ENCODE measurements at places on chromosomes 11 and 22.

GRCh38 chr22:37806409-37807333, 1.1 kb upstream of the GCAT start:
- no peak for DNase-seq

DNA sequence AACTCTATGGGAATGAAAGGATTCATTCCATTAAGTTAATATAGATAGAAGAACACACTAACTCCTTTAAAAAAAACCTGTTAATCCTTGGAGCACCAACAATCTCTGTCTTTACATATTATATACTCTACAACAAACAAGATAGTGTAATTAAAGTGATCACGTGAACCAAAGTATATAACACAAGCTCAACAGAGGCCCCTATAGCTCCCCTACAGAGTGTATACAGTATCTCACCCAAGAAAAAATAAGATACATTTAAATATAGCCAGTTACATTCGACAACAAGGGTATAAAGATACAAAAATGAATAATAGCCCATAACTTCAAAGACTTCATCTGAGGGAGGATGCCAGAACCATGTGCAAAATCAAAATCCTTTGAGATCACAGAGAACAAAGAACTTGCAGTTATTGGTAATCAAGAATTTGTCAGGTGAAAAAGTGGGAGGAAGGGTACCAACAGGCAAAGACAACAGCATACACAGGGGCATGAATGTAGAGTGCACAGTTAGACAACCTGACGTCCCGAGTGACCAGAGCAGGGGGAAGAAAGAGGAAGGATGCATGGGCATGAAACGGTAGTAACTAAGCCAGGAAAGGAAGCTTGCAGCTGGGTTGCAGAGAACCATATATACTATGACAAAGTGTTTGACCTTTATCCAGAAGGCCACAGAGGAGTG, 4.7 kb downstream of the FCHSD2 start:
- no peak for DNase-seq

- DNase-seq: no peak
Observed at GRCh38 chr11:38517991-38518390, 1920.0 kb upstream of the RAG2 start.

GRCh38 chr11:124167826-124168231, 15.3 kb upstream of the OR10D3 start:
- DNase-seq: no peak

- no peak for DNase-seq
Observed at GRCh38 chr22:44160421-44160820, 20.3 kb upstream of the PARVG start.

- DNase-seq: no peak
Observed at GRCh38 chr11:112509300-112509699, 248.6 kb upstream of the PLET1 start.

DNA sequence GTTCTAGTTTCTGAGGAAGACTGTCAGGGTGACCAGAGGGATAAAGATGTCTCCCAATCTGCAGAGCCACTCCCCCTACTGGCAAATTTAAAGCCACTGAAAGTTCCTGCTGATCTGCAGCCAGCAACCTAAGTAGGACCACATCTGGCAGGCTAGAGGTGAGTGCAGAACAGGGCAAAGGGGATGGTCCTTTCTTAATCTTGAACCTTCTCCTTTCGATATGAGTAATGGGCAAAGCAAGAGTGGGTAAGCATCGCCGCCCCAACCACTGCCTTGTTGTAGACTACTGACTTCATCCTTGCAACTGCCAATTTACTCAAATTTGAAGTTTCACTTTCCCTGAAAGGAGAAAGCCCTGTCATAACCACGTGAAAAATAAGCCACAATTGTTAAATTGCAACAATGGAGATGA, 30.7 kb downstream of the SCUBE2 start:
- DNase-seq: no peak

DNA sequence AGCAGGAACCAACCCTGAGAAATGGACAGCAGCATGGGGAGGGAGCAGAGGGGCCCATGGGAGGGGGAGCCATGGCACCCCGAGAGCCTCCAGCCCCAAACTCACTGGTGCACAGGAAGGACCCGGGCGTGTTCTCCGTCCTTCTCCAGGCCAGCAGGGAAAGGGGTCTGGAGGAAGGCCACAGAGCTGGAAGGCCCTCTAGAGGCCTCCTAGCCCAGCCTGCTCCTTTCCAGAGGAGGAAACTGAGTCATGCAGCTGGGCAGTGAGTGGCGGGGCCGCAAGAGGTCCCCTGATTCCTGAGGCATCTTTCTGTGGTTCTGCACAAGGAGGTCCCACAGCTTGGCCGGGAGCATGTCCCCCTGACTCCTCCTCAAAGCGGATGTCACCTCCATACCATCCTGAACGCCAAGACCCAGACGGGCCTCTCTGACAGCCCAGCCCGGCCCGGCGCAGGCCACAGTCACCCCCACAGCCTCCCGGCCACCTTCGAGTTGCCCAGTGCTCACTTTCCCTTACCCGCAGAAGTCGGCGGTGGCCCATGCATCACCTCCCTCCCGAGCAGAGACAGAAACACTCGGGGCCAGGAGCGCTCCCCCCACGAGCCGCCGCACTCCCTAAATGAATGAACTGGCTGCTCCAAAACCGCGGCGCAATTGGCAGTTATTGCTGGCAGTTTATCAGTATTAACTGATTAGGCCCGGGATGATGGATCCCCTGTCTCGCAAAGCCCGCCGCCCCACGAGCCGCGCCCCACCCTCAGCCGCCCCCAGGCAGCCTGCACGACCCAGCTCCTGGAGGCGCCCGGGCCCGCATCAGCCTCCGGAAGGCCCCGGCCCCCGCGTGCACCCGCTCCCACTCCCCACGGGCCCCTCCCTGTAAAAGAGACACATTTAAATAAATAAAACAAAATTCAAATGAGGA, 272.5 kb downstream of the BUD13 start:
- DNase-seq: no peak

DNA sequence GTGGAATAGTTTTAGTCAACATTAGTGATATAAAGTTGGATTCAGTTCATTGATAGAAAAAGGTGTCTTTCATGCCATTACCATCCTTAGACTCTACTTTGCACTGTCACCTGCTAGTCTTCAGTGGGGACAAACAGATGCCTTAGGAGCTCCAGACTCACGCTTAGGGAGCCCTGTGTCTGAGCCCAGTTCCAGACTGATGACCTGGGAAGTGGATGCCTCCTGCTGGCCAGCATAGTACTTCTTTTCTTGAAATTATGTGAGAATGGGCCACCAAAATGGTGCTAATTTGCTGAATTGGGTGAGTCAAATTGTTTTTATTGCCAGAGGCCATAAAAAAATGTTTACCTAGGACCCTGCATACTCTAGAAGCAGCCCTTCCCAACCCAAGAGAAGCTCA, 53.9 kb downstream of the NOX4 start:
- no peak for DNase-seq

DNA sequence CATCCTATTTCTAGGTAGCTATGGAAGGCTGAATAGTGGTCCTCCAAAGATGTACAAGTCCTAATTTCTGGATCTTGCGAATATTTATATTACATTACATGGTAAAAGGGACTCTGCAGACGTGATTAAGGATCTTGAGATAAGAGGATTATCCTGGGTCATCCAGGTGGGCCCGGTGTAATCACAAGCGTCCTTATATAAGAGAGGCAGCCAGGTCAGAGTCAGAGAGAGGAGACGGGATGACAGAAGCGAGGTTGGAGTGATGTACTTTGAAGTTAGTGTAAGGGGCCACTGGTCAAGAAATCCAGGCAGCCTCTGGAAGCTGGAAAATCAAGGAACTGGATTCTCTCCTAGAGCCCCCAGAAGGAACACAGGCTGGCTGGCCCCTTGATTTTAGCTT, 70.1 kb upstream of the MYOD1 start:
- DNase-seq: no peak

DNA sequence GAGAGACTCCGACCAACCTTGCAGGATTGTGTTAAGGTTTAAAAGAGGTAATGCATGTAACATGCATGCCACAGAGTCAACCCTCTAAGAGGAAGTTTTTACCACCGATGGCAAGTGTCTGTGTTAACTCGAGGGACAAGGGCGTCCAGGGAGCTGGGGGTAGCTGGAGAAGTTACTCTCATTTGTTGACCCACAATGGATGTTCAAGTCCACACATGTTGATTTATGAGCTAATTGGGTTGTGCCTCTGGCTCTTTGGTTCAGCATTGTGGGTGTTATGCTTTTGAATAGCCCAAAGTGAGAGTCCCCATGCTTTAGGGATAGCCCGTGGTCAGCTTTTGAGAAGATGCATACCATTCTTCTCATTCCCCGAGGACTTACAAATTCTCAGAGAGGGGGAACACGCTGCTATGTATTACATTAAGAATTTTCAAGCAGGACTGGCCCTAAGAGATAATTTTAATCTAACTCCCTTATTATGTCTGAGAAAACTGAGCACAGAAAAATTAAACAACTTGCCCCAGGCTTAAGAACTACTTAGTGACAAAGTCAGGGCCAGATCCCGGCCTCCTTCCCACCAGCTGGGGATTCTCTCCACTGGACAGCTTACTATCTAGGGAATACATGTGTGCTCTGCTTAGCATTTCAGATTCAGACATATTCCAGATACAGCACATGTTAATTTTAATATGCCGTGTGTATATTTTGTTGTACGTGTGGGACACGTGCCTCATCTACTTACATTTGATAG, 5.2 kb upstream of the PLET1 start:
- no peak for DNase-seq

- no peak for DNase-seq
Observed at GRCh38 chr11:67289226-67289650, at the start of gene ANKRD13D. TSS of gene ANKRD13D (plus strand) at chr11:67289303. CDS start at chr11:67289461, 158 bp downstream.

- no peak for DNase-seq
Observed at GRCh38 chr11:34468209-34468841, 29.6 kb downstream of the CAT start.

DNA sequence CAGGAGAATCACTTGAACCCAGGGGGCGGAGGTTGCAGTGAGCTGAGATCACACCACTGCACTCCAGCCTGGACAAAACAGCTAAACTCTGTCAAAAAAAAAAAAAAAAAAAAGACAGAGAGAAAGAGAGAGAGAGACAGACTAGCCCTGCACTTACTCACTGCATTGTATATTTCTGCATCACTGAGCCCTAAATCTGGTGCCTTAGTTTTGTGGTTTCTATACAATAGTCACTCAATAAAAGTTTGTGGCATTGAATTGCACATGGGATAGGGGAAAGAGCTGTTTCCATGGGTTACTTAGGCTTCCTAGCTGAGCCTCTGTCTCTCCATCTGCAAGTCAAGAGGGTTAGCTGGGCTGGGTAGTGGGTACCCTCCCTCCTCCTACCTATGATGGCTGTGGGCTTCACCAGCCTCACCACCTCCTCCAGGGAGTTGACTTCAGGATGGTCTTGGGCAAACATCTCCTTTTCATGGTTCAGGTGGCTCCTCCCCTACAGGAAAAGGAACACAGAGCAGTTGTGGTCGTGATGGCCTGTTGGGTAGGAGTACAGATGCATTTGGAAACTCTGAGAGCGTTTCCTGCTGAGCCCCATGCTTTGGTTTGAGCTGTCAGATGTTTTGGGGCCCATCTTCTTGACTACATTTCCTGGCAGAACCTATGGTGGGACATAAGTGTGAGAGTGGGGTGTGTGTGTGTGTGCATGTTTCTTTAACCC, 73.2 kb downstream of the CCDC81 start:
- DNase-seq: no peak

- DNase-seq: no peak
Observed at GRCh38 chr11:5807580-5807979, 1.1 kb upstream of the OR52N2 start.

DNA sequence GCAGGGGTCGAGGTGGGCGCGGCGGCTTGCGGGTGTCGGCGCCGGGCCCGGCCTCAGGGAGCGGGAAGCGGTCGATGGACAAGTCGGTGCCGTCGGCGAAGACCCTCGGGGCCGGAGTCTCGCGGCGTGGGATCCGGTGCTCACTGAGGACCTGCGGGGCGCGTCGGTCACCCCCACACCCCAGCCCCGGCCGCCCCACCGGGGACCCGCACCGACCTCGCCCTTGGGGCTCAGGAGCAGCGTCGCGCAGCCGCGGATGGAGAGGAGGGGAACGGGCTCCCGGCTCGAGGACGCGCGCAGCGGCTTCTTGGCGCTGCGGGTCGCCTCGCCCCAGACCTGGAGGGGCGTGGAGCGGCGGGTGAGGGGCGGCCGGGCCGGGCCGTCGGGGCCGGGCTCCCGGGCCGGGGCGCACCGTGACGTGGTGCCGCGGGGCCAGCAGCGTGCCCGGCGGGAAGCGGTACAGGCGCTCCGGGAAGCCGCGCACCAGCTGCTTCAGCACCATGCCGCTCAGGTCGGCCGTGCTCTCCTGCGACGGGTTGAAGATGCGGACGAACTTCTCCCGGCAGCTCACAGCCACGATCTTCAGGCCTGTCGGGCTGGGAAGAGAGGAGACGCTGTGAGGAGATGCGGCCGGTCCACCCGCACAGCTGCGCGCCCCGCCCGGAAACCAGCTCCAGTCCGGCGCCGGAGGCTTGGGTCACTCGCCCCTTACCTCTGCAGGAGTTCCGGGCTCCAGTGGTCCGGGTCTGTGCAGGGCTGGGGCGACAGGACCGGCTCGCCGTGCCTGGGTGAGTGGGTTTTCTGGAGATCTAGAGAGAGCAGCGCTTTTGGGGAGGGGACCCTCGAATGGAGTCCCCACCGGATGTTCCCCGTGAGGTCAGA, 4.5 kb downstream of the LMNTD2 start:
- no peak for DNase-seq

DNA sequence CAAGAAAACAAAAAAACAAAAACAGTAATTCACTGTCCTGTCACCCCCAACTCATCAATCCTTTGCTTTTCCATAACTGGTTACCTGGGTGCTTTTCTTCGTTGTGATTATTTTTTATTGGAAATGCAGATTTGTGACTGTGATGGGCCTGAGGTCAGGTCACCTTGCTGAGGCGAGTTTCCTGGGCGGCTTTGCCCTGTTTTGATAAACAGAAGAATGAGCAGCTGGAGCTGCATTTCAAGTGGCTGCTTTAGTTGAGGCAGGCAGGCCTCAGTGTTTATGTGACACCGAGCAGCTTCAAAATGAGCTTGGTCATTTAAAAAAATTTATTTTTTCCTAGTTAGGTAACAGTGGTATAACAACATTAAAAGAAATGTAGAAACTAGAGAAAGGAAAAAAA, 22.2 kb downstream of the PTPRJ start:
- no peak for DNase-seq

DNA sequence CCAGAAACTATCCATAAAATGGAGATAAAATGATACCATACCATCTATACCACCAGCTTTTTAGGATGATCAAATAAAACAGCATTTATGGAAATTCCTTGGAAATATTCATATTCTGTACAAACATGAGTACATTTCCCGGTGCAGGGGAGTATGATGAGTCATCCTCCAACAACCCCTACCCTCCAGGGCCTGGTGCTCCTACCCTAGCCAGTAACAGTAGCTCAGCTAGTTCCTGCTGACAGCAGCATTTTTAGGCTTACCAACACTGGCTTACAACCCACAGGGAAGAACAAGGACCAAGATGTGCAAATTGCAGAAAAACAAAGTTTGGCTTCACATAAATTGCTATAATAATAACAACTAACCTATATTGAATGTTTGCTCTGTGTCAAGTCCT, 406.2 kb upstream of the CADM1 start:
- DNase-seq: no peak
